CD4-positive, alpha-beta T cell treated with Interleukin-1 beta for 1 hour (primary cell): ENCODE measurements at places on chromosomes 2 and 18.

DNA sequence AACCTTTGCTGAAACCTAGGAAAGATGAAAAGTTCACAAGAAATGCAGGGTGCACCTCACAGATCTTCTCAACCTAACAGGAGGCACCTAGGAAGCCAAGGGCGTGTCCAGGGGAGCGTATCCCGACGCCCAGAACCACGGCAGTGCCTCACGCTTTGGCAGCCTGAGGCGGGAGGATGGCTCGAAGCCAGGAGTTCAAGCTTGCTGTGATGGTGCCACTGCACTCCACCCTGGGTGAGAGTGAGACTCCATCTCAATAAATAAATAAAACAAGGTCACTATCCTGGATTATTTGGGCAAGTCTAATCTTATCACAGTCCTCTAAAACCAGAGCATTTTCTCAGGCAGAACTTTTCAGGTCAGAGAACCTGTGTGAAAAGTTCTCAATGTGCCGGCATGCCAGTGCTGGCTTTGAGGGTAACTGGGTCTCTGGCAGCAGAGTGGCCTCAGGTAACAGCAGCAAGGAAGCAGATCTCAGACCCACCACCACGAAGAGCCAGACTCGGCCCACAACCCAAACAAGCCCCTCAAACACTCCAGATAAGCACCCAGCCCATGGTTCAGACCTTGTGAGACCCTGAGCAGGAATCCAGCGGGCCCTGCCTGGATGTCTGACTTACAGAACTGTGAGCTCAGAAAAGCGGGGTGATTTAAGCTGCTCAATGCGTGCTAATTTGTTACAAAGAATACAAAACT lies 11.7 kb downstream of the HSBP1L1 start:
- DNase-seq: no peak

GRCh38 chr2:157194097-157194688 lies 63.3 kb upstream of the GALNT5 start:
- no peak for DNase-seq

GRCh38 chr2:103004426-103004942 lies 242.7 kb downstream of the TMEM182 start:
- DNase-seq: no peak

DNA sequence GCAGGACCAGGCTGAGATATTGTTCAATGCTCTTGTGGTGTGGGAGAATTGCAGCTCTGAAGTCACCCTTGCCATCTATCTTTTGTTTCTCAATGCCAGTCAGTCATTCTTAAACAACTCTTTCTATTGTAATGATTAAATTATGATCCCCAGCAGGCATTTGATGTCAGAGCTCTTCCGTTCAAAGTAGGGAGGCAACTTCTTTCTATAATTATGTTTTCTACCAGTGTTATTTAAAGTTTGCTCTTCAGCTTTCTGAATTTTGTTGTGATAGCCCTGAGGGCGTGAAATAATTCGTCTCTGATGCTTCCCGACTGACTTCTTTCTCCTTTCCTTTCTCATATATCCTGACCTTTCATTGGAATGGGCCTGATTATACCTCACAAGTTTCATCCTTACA lies 161.4 kb upstream of the KLHL14 start:
- DNase-seq: no peak

DNA sequence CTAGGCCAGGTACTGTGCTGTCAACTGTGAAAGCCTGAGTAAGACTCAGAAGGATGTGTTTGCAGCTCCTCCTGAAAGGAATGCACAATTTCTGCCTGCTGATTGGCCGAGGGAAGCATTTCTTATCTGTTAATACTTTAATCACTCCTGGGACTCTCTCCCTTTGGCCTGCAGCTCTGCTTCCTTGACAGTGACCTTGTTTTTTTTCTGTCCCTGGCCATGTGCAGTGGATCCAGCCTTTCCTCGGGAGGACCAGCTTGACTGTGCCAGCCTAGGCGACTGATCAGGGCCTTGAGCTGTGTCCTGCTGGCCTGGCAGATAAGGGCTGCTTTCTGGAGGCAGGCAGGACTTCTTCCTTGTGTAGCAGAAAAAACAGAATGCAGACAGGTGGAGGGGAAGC lies 10.0 kb downstream of the RNF144A start:
- no peak for DNase-seq

GRCh38 chr2:25899404-25899970 lies 21.2 kb upstream of the ASXL2 start:
- DNase-seq: no peak

DNA sequence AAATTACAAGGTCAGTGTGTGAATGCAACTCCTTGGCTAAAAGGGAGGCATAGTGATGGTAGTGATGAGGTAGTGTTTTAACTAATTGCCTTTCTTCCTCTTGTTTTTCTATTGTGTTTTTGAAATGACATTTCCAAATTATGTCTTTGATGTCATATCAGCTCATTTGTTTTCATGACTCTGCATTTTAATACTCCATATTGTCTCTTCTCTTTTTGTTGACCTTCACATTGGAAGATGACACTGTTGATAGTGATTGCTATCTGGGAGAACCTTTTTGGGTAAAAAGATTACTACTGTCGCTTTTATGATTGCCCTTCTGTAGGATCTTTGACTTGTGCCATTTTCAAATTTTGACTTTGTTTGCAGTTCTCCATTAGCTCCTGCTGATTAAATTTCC lies 3.0 kb downstream of the GIGYF2 start:
- DNase-seq: no peak

DNA sequence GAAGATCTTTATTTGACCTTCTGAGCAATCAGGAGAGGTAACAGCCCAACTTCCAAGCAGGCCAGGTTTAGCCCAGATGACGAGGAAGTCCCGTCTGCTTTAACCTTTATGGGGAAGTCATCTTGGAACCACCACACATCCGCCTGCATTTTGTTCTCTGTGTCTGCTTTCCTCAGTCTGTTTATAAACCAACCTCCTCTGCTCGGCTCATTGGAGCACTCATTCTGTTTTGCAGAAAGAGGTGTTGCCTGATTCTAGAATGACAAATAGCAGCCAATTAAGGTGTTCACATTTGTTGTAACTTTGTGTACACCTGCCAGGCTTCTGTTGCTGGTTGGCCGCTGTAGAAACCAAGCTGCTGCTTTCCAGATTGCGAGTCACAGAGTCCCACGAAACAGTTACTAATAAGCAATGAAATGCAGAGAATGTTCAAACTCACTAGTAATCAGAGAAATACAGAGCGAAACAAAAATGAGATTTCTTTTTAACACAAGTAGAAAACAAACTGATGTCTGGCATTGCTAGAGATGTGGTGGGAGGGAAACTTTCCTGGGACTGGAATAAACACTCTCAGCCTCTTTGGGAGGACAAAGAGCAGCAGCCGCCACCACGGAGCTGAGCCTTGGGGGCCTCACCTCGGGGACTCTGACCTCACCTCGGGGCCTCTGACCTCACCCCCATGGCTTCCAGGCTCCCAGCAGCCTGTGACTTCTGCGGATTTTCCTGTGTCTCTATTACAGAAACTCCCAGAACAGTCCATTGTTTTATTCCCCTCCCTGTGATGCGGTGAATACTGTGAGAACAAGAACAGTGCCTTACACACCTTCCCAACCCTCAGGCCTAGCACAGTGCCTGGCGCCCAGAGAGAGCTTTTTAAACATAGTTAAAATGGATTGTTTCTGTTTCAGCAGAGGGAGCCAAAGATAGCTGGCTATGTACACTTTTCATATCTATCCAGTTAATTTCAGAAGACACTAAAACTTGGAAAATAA lies 64.0 kb downstream of the MBP start:
- peak; percentile 65 for DNase-seq

DNA sequence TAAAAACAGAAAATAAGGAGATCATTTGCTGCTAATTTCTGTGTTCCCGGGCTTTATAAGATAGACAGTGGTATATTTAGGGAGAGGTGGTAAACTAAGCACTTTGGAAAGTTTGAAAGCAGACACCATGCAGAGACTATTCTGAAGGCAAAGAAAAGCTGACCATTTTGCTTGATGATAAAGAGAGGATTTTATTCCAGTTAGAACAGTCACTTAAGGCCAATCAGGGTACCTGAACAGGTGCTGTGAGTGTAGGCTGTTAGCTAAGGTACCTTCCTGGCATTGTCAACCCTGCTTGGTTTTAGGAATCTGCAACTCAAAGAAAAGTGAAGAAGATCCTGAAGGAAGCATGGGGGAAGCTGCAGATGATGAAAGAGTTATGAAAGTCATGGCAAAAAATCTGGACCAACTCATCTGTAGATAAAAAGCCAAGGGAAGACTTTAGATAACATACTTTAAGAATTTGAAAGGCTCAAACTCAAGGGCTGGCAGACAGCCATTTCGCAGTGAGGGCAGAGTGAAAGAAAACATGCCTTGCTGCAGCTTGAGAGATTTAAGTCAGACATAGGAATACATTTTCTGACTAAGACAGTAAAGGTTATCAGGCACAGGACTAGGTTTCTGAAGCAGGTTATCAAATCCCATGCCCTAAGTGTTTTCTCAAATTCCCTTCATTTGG lies 80.1 kb upstream of the ARL5A start:
- no peak for DNase-seq

DNA sequence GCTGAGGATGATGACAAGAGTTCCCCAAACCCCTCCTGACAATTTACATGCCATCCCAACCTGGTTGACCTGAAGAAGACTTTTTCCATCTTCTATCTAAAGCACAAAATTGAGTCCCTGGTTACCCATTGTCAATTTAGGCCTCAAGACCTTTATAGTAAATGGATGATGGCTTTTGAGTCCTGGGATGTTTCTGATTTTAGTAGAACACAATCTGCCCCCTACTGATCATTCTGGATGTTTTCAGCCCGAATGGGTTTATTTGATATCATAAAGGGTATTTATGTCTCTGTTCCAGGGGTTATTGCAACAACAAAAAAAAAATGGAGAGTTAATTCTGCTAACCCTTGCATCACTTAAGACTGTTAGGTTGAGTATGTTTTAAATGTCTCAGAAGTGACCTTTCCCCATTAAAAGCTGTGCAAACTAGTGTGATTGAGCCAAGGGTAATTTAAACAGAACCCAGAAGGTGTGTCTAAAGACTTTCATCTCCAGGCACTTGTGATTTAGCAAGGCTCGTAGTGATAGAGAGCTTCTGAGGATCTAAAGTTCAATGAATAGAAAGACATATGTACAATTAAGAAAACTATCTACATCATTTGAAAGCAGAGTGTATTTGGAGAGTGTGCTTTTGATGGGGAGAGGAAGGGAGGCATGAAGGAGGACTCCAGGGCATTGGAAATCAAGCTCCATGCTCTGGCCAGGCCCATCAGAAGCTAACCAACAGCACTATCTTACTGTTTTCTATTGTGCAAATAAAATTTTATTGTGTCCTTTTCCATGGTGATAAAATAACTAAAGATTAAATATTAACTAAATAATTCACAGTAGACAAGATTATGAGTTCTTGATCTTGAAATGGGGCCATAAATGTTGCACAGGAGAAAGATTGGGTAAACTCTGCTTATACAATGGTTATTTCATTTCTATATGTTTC lies 96.6 kb upstream of the NOSTRIN start:
- no peak for DNase-seq

- no peak for DNase-seq
Observed at GRCh38 chr2:67437114-67437513, 40.0 kb downstream of the ETAA1 start.

GRCh38 chr2:233501198-233502076 lies 65.1 kb downstream of the USP40 start:
- DNase-seq: no peak

- no peak for DNase-seq
Observed at GRCh38 chr2:16626497-16626896, 39.1 kb downstream of the CYRIA start.

DNA sequence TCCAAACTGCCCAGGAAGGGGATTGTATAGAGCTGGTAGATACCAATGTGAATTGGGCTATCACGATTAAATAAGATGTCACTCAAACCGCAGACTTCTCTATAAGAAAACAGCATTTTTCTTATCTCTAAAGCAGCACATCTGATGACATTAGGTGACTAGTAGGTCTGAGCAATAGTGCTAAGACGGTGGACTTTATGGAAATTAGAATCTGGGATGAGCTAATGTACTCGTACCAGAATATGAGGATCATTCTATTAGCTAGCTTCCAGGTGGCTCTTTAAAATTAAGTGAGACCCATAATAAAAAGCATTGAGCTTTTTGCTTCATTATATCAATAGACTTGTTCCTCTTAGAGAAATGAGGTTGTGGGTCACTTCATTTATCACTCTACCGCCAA lies 130.0 kb upstream of the MC4R start:
- DNase-seq: no peak

DNA sequence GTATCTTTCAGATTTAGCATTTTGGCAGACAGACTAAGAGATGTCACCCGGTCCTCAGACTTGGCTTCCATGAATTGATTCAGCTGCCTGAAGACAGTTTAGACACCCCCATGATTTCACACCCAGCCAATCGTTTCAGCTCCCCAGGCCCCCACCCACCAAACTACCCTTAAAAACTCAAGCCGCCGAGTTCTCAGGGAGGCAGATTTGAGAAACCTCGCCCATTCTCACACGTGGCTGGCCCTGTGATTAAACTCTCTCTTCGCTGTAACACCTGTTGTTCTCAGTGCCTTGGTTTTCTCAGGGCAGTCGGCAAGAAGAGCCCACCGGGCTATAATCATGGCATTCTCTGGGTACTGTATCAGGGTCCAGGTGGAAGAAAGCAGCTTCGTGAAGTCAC lies 35.2 kb downstream of the UXS1 start:
- DNase-seq: peak; percentile 63

DNA sequence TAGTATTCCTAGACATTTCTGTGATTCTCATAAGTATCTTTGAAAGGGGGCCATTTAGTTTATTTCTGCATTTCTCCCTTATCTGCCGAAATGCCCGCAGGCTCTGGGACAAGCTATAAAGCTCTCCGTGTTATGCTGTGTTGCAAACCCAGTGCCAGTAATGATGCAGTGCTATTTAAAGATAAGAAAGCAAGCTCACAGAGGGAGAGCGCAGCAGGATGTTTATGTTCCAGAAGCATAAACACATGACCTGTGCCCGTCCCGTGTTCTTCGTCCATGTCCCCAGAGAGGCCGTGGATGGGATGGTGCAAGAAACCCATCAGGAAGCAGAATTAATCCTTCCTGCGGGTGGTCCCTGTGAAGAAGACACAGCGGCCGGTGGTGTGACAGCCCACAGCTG lies 99.4 kb downstream of the NEDD4L start:
- no peak for DNase-seq

GRCh38 chr18:23812546-23813440 lies 123.5 kb downstream of the LAMA3 start:
- DNase-seq: no peak

GRCh38 chr2:139478165-139478914 lies 698.1 kb upstream of the NXPH2 start:
- no peak for DNase-seq

GRCh38 chr18:24504401-24504800 lies 44.0 kb downstream of the HRH4 start:
- DNase-seq: no peak

- no peak for DNase-seq
Observed at GRCh38 chr2:238873381-238873801, 25.5 kb downstream of the TWIST2 start.

DNA sequence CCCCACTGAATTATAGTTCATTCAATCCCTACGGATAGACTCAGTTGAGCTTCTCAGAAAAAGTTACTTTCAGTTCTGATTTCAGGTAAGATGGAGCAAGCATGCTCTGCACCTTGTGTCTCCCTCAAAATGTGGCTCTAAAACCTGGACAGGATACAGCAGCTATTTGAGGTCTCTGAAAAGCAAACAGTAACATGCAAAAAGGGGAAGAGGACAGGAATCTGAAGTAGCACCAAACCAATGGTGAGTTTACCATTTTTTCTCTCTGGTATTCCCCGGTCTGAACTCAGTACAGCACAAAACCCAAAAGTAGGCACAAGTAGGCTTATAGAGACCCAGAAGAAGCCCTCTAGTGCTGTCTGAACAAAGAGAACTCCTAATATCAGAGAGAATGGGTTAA lies 34.1 kb downstream of the LANCL1 start:
- no peak for DNase-seq
